NCI-H1048 (cell line): ENCODE measurements at places on chromosomes 1 and 21.

GRCh38 chr1:30984991-30985503, 76.5 kb upstream of the SDC3 start:
- DNase-seq, result no peak

DNA sequence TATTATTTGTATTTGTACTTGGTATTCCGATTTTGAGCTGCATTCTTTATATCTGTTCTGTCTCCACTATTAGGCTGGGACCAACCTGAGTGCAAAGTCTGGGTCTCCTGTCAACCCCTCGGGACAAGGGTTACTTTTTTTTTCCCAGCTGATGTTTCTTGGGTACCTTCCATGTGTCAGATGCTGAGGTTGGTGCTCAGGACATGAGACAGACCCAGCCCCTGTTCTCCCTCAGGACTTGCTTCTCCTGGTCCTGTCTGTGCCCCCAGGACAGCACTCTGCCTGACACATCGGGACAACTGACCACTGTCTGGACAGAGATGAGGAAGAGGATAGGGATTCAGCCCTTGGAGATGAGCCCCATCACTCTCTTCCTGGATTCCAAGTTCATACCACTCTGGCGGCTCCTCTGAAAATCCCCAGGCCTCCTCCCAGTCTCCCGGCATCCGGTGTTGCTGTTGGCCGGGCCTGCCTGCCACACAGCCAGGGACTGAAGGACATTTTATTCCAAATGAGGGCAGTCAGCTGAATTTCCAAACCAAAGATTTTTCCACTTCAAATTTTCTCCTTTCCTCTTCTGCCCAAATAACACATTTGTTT, 55.6 kb upstream of the FMOD start:
- no peak for DNase-seq

GRCh38 chr1:90969241-90969640, 52.6 kb downstream of the ZNF644 start:
- no peak for DNase-seq

GRCh38 chr1:58356402-58356801, 190.1 kb downstream of the OMA1 start:
- DNase-seq, result no peak

DNA sequence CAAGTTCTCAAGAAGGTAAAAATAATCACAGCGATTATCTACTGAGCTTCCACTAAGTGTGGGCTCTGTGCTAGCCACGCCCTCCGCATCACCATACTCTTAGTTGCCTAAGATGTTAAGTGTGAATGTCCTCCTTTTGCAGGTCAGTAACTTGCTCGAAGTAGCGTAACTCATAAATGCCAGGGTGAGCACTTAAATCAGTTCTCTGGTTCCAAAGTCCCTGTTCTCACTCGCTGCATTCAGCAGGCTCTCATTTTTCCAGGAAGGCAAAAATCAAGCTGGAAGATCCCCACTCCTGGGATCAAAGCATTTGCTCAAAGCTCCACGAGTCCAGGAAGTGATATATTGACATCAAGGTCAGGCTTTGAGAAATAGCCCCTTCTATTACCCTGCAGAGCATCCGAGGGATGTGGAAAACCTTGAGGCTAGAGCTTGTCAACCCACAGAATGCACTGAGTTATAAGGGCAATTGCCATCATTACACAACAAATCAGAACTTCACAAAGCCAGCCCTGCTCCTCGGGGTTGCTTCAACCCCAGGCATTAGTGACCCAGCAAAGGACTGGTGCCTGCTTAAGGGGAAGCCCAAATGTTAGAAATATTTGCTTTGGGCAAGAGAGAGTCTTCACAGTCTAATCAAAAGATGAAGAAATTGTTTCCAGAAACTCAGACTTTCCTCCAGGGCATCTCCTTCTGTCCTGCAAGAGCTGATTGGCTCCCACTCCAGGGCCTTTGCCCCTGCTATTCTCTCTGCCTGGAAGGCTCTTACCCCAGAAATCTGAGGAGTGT, 19.5 kb downstream of the SLC30A1 start:
- no peak for DNase-seq

DNA sequence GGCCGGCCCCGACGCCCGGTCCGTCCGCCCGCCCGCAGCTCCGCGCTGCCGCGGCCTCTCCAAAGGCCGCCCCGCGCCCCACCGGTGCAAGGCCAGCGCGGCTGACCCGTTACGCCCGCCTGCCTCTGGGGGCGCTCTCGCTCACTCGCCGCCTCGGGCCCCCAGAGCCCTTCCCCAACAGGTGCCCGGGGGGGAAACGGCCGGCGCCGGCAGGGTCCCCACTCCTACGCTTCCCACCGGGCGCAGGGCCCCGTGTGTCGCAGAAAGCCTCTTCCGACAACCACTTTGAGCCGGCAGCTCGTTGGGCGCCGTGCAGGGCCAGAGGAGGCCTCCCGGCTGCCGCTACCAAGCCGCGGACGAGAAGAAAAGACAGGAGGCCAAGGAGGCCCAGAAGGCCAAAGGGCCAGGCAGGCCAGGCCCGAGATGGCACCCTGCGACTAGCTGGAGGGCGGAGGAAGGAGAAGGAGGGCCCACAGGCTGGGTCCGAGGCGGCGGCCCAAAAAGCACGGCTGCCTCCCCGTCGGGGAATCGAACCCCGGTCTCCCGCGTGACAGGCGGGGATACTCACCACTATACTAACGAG, 64.9 kb upstream of the FCGR2A start:
- no peak for DNase-seq

GRCh38 chr1:46547481-46548383, 3.7 kb downstream of the KNCN start:
- no peak for DNase-seq

DNA sequence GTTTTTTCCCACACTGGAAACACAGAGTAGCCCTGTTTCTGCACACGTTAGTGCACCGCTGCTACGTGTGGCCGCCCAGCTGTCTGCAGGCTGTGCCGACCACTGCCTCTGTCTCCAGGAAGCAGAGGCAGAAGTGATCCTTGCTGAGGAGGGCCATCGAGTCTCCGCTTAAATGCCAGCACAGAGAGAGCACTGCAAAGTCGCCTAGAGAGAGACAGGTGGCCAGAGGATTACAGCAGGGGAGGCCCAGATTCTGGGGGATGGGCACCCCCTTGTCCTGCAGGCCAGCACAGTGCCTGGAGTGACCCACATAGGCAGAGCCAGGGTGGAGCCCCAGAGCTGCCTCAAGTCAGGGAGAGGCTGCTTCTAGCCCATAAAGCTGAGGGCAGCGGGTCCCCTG, 6.1 kb downstream of the TPRG1L start:
- DNase-seq, result no peak

GRCh38 chr1:40742363-40743061, 41.1 kb upstream of the KCNQ4 start:
- DNase-seq, result no peak
